NAMALWA (cell line): ENCODE measurements at places on chromosomes 16 and 17.

DNA sequence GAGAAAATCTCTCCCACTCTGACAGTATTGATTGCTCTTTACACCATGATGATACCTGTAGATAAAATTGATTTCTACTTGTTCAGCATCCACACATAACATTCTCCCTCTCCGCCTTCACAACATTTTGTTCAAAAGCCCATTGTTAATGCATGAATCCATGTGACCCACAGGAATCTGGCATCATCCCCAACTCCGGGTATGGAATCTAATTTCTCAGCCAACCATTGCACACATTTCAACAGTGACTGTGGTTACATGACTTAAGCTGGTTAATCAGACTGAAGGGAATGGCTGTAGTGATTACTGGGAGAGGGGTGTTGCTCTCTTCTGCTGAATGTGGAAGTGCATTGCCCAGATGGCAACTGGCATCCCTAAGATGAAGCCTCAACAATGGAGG, 161.4 kb upstream of the C16orf82 start:
- DNase-seq = no peak

DNA sequence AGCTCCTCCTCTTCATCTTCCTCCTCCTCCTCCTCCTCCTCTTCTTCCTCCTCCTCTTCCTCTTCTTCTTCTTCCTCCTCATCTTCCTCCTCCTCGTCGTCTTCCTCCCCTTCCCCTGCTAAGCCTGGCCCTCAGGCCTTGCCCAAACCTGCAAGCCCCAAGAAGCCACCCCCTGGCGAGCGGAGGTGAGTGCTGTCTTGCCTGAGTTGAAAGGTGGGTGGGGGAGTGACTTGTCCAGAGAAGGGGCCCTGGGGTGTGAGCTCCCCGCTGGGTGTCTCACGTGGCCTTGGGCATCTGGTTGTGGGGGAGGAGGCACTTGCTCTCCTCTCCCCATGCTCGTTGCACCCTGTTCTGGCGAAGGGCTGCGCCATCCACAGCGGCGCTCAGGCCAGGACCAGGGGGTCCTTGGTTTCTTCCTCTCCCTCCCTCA, 8.0 kb downstream of the ELOB start:
- DNase-seq = no peak

GRCh38 chr16:19463468-19464315, 46.0 kb downstream of the TMC5 start:
- DNase-seq = no peak

GRCh38 chr17:17167356-17167755, 38.8 kb downstream of the PLD6 start:
- no peak for DNase-seq

- DNase-seq = no peak
Observed at GRCh38 chr17:41301204-41301790, 1.4 kb downstream of the KRTAP29-1 start.

GRCh38 chr16:88901718-88902337, 35.4 kb upstream of the PABPN1L start:
- no peak for DNase-seq

- no peak for DNase-seq
Observed at GRCh38 chr16:87372305-87372704, 11.3 kb downstream of the FBXO31 start.

GRCh38 chr16:17014484-17015121, 456.2 kb downstream of the XYLT1 start:
- DNase-seq = no peak

DNA sequence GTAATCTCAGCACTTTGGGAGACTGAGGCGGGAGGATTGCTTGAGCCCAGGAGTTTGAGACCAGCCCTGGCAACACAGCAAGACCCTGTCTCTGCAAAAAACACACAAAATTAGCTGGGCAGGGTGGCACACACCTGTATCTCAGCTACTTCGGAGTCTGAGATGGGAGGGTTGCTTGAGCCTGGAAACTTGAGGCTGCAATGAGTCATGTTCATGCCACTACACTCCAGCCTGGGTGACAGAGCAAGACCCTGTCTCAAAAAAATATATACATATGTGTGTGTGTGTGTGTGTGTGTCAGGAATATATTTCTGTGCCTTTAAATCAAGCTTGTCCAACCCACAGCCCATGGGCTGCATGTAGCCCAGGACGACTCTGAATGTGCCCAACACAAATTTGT, 55.2 kb downstream of the CRISPLD2 start:
- no peak for DNase-seq

DNA sequence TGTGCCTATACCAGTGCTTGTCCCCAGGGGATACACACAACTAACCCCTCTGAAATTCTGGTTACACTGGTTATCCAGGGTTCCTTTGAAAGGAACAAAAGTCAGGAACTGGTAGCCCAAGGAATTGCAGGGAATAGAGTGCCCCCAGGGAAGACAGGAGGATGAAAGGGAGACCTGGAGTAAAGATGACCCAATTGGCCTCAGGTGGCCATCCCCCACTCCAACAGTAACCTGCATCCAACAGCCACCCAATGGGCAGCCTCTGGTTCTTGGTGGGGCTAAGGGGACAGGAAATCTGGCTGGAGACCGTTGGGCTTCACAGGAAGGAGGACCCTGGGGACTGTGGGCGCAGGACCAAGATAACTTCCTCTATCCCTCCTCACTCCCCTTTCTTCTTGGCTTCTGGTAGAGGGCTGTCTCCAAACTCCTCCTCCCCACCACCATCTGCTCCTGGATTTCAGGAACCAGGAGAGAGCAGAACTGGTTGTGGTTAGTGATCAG, 826 bp upstream of the MPO start:
- no peak for DNase-seq

DNA sequence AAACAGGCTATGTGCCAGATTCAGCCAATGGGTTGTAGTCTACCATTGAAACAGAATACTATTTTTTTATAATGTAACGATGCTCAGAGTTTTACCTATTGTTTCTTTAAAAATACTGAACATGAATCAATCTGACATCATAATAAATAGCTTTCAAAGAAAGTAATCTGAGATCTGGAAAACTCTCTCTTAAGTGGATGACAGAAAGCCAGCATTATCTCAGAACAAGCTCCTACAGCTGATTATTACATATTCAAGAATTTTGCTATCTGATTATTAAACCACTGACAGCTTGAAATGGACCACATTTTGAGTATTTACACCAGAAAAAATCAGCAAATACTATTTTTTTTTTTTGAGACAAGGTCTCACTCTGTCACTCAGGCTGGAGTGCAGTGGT, 484.2 kb upstream of the SOX9 start:
- no peak for DNase-seq

- DNase-seq = no peak
Observed at GRCh38 chr16:11168386-11169051, 87.5 kb downstream of the SOCS1 start.

- no peak for DNase-seq
Observed at GRCh38 chr16:89331371-89332109, 114.0 kb downstream of the ZNF778 start.

- no peak for DNase-seq
Observed at GRCh38 chr17:42472709-42473521, 14.2 kb downstream of the ATP6V0A1 start.

- DNase-seq = no peak
Observed at GRCh38 chr16:88445583-88445960, 7.5 kb upstream of the ZFPM1 start.

GRCh38 chr17:29597361-29598172, 4.6 kb downstream of the ANKRD13B start:
- no peak for DNase-seq

GRCh38 chr16:46748775-46749705, 896 bp upstream of the MYLK3 start:
- peak; percentile 17 for DNase-seq

DNA sequence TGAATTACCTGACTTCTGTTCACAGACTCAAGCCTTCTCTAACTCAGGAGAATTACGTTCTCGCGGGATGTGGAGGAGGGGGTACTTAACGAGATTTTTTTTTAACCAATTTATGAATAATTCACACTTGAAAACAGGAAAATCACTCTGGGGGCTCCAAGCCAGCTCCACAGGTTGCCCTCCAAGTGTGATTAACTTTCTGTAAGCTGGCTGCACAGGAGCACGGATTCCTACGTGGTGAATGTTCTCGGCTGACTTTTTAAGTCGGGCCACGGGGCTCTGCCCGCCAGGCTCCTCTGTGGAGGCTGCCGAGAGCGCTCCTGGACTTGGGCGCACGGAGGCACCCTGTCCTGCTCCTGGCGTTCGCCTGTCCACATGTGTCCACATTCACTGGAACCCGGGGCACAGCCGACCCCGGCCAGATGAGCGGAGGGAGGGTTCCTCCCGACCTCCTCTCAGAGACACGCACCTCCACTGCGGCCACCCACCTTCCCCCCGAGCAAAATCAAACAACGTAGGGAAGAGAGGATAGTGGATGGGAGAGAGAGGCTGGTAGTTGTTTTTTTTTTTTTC, 147.1 kb upstream of the CHMP6 start:
- DNase-seq = no peak

DNA sequence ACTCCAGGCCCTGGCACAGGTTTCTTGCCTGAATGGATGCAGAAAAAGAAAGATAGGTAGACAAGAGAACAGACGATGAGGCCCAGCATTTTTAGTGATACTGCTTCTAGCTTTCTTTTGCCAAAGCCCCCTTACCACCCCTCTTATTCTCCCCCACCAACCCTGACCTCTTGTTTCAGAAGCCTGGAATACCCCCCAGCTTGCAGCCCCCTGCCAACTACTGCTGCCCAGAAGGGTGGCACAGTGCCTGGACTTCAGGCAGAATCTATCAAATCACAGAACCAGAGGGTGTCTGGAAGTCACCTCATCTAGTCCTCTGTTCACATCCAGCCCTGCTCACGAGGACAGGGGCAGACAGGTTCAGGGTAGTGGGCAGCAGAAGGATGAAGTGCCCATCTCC, 35.6 kb downstream of the NEUROD2 start:
- no peak for DNase-seq

- DNase-seq = no peak
Observed at GRCh38 chr17:29628644-29629043, 5.9 kb upstream of the CORO6 start.

GRCh38 chr17:74200112-74200511, 3.4 kb upstream of the RPL38 start:
- DNase-seq = no peak

- DNase-seq = no peak
Observed at GRCh38 chr17:44892250-44892649, 7.0 kb downstream of the EFTUD2 start.

GRCh38 chr17:28467456-28468025, 5.9 kb upstream of the SLC13A2 start:
- DNase-seq = no peak

GRCh38 chr17:62882878-62883277, 74.8 kb upstream of the MARCHF10 start:
- peak; percentile 7 for DNase-seq

DNA sequence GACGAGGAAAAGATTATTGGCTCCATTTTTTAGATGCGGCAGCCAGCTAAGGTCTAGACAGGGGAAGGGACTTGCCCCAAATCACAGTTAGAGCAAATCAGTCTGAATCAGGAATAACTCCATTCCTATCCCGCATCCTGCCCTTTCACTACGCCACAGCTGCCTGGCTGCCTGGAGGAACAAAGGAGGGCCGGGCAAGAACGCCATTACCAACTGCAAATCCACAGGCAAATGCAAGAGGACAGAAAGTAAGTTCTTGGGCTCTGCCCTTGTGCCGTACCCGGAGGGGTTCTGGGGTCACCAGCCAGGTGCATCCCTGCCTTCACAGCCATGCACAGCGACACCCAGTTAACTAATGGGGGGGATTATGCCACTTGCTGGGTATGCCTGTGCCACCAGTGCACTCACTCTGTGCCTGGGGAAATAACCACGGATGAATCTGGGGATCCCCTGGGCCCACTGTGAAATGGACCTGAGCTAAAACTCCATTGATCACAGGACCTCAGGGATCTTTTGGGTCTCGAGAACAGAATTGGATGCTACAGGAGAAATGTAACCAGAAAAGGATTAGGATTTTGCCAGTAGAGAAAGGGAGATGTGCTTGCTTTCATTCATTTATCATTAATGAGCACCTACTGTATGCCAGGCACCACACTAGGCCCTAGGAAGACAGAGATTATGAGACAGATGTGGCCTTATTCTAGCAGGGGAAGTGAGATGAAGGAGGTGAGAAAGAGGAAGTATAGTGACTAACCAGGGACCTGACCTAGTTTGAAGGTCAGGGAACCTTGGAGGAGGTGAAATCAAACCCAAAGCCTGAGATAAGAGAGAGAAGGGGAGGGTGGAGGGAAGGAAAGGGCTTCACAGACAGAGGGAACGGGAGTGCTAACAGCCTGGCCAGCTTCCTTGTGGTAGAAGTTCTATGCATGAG, 17.7 kb downstream of the BCL7C start:
- peak; percentile 67 for DNase-seq

DNA sequence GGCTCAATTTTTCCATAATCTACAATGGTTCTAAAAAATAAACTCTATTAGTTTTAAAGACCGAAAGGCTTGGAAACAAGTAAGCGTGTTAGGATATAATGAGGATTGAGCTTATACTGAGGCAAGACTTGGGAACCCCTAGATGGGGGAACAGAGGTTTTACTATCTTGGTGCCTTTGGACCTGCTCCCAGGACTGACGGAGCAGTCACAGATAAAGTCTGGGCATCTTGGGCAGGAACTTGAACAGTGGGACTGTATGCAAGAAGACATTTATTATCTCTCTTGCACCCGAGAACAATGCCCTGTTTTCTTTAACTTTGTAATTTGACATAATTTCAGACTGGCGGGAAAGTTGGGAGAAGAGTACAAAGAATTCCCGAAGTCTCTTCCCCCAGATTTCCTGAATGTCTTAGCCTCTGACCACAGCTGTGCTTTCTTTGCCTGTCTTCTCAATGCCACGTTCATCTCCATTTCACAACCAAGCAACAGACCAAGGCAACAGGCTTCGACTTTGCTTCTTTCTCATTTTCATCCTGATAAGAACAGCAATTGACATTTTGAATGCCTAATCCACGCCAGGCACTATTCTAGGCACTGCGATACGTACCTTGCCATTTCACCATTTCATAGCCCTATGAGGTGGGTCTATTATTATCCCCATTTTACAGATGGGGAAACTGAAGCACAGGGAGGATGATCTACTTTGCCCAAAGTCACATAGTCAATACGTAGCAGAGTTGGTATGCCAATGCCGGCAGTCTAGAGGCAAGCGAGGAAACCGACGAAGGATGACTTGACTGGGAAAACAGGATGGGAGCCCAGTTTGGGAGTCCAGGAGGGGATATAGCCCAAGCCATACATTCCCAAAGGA, 3.0 kb upstream of the IL4R start:
- DNase-seq = no peak

- DNase-seq = peak; percentile 70
Observed at GRCh38 chr16:1310832-1311200, 1.4 kb downstream of the UBE2I start.
